ENCODE measurements at places on chromosomes 11 and 22.
A peak's percentile ranks its signal among the peaks of the same experiment; 100 is the strongest.

- DNase-seq = no peak
Measured at GRCh38 chr11:84524422-84525051, 1102.6 kb downstream of the DLG2 start.

- no peak for DNase-seq
Measured at GRCh38 chr22:24353121-24353520, 74.3 kb upstream of the ADORA2A start.

DNA sequence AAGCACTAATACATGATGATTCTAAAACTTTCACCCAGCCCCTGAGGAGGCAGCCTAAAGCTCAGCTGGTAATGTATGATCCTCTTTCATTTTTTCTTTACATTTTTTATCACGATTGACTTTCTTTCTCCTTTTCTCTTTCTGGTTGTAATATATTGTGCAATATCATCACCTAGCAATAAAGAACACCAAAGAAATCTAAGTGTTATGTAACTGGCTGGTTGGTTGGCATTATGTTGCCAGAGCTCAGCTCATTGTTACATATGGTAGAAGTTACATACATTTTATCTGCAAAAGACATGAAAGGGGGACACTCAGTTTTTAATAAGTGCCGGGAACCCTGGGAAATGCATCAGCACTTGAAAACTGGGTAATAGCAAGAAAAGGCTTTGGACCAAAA, 432.1 kb upstream of the DDI1 start:
- no peak for DNase-seq

- DNase-seq = no peak
Measured at GRCh38 chr11:69000831-69001242, 12.2 kb downstream of the MRGPRF start.

DNA sequence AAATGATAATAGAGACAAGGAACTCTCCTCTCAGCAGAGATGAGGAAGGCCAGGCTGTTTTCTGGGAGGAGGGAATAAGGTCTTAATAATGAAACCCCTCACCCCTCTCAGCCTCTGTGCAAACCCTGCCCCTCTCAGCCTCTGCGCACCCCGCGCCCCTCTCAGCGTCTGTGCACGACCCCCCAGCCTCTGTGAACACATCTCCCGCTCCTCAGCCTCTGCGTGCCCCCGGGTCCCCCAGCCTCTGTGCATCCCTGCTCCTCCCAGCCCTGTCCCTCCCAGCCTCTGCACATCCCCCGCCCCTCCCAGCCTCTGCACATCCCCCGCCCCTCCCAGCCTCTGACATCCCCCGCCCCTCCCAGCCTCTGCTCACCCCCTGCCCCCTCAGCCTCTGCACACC, 837.8 kb downstream of the TBC1D22A start:
- no peak for DNase-seq

GRCh38 chr22:22168190-22168940, 76.2 kb upstream of the VPREB1 start:
- DNase-seq = peak; percentile 5

DNA sequence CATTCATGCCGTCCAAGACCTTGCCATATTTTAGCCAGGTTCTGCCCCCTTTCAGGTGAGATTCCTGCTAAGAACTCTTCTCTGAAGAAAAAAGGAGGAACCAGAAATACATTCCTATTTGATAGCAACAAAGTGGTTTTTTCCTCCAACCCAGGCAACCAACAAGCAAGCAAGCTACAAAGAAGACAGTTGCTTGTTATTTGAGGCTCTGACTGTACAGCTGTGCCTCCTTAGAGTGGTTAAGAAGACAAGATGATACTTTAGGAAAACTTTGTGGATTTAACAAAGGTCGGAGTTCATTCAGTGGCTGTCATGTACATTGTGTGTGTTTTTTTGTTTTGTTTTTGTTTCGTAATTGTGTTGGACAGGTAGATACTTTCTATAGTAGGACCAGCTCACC, 21.7 kb downstream of the TEAD1 start:
- DNase-seq = no peak

- no peak for DNase-seq
Measured at GRCh38 chr11:12088047-12088481, 22.3 kb upstream of the MICAL2 start.

DNA sequence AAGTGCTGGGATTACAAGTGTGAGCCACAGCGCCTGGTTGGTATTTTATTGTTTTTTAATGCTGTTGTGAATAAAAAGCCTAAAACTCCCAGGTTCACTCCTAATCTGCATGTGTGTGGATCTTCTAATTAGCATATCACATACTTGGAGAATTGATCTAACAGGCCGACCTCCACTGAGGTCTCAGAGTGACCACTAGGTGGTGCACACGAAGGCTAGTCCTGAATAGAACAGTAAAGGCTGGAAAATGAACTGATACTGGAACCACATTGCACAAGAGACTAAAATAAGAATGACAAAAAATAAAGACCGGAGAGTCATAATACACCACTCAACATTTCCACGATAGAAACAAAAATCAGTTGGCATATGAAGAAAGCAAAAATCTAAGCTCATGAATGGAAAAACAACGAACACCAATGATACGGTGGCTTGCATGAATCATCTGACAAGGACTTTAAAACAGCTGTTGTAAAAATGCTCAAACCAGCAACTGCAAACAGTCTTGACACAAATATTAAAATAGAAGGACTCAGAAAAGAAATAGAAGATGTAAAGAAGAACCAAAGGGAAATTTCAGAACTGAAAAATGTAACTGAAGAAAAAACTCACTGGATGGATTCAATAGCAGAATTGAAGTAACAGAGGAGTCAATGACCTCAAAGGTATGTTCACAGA, 19.2 kb downstream of the PIM3 start:
- DNase-seq = no peak

- DNase-seq = no peak
Measured at GRCh38 chr11:67647471-67647870, 3.1 kb downstream of the ACY3 start.

Data from CMK (cell line).